ENCODE measurements at places on chromosomes 7 and 10.

DNA sequence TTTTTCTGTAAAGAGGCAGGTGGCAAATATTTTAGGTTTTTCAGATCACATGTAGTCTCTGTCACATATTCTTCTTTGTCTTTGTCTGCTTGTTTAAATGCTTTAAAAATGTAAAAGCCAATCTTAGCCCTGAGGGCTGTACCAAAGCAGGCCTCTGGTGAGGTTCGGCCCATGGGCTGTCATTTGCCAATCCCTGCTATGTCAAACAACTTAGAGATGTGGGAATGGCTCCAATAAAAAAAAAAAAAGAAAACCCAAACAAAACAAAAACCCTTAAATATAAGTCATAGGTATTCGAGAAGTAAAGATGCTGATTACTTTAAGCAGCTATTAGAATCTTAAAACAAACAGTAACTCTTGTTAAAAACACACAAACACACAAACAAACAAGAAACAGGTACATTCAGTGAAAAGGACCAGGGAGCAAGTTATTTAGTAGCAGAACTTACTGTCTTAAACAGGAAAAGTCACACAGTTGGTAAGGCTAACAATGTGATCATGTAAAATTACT lies 61.4 kb upstream of the NAMPT start:
- no peak for DNase-seq

DNA sequence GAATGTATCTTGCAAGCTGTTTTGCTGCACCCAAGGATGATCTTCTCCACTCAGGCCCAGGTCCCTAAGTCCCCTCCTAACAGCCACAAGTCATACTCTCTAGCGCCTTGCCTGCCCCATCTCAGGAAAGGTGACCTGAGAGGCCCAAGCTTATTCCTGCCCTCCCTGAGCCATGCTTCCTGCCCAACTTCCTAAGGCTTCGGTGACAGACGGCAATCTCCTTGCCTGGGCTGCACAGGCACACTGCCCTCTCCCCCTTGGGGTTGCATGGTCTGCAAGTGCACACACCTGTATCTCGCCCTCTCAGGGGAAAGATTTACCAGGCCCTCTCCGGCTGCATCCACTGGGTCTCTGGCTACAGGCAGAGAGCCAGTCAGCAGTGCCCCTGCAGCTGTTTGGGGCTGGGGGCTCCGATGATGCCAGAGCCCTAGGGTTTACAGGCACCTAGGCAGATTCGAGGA lies 771 bp upstream of the ADIRF start:
- no peak for DNase-seq

DNA sequence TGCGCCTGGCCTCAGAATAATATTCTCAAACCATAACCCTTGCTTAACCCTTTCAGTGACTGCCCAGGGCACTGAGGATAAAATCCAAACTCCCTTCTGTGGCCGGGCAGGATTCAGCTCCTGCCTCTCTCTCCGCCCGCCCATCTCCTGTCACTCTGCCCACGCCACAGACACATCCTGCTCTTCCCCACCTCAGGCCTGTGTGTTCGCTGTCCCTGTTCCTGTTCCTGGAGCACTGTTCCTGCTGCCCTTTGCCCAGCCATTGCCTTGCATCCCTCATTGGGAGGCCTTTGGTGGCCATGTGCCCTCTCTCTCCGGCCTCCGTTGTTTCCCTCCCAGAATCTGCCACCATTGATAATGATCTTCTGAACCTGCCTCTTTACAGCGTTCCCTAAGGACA lies 108.8 kb downstream of the SH3PXD2A start:
- no peak for DNase-seq

DNA sequence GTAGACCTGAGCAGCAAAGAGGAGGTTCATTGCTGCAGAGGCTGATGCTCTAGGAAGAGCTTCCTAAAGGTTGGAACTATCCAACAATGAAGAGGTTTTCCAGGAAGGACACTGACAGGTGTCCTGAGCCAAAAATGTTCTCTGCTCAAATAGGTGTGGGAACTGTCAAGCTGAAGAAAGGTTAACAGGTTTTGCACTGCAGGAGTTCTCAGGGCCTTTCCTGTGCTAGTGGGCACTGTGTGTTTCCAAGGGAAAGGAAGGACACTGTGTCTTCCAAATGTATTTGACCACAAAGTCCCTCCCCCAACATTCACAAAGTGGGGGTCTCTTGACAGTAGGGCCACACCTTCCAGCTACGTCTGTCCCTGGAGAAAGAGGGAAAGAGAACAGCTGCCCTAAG lies 4.0 kb downstream of the ZCCHC24 start:
- no peak for DNase-seq

DNA sequence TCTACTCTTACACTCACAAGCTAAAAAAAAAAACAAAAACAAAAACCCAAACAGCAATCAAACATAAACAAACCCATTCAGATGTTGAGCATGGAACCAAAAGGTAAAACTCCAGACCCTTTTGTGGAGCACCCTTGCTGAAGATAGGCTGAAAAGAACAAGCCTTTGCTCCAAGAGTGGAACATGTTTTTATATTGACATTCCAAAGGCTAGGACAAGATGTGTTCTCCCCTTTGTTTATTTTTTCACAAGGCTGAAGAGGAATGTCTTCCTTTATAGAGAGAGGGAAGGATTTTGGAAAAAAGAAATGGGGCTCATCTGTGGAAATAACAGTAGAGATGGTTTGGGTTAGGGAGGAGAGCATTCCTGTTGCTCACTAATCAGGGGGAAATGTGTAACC lies 87.2 kb upstream of the ELMO1 start:
- DNase-seq: no peak

DNA sequence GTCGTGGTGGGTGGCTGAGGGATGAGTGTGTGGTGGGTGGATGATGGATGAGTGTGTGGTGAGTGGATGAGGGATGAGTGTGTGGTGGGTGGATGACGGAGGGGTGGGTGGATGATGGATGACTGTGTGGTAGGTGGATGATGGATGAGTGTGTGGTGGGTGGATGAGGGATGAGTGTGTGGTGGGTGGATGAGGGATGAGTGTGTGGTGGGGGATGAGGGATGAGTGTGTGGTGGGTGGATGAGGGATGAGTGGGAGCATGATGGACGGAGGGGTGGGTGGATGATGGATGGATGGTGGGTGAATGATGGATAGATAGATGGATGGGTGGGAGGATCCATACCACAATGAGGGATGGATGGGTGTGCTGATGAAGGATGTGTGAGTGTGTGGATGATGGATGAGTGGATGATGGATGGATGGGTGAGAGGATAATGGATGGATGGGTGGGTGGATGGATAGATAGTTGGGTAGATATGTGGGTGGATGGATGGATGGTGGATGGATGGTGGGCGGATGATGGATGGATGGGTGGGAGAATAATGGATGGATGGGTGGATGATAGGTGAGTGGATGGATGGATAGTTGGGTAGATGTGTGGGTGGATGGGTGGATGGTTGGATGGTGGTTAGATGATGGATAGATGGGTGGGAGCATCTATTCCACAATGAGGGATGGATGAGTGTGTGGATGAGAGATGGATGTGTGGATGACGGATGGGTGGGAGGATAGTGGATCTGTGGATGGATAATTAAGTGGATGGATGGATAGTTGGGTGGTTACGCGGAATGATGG lies 266.8 kb downstream of the CELF2 start:
- DNase-seq: no peak

- peak; percentile 46 for DNase-seq
Measured at GRCh38 chr10:93815304-93816096, 57.8 kb downstream of the LGI1 start.

- DNase-seq: no peak
Measured at GRCh38 chr7:39054731-39055130, 77.0 kb downstream of the POU6F2 start.

DNA sequence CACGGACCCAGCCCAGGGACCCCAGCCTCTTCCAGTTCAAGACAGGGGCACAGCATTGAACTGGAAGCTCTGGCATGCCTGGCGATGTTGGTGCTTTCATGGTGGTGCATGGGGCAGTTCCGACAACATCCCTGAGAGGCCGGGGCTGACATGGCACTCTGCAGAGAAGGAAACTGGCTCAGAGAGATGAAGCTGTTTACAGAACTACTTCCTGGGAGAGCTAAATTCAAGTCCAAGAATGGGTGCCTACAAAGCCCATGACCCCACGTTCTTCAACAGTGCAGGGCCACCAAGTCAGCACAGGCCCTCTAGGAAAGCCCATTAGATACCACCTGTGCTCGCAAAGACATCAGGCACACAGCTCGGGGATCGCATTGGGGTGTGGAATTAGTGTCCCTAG lies 470.9 kb upstream of the MGMT start:
- no peak for DNase-seq

DNA sequence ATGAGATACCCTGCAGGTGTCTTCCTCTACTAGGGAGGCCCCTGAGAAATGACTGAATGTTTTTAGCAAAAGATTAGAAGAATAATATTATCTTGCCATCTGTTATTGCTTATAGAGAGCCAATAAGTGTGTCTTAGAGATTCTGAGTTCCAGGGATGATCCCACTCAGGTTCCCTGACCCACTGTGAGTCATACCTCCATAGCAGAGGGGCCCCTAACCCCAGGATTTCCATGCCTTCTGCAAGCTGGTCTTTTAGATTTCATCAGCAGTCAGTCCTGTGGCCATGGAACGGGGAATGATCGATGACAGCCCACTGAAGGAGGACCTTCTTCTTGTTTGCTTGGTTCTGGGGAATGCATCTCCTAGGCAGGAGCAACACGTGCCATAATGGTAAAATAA lies 333.4 kb downstream of the KCNMA1 start:
- DNase-seq: no peak

DNA sequence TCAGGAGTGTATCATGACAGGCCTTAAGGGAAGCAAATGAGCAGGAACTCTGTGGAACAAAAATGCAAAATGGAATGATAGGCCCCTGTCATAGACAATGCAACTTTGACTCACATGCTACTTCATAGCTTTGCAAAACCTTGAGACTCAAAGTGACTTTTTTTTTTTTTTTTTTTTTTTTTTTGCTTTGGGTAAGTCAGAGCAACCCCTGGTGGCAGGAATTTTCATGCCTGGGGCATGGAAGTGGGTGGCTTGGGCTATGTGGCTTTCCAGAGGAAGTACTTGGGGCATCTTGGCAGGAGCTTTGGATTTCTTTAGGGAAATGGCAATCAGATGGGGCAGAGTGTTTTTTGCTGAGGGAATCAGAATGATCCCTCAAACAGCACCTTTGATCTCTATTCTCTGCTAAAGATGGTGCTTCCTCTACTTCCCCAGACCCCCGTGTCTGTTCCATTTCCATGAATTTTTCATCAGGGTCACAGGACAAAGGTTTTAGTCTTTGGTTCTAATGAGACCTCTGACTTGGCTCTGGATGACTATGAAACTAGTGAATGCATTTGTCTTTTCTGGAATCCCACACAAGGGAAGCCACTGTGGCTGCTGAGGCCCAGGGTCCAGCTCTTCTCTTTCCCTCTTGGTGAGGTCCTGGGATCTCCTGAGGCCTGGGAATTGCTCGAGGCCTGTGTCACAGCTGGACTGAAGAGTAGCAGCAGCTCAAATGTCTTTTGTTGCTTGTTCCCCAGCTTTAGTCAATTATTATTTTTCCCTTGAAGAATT lies 62.8 kb downstream of the TACC2 start:
- DNase-seq: peak; percentile 39

- DNase-seq: no peak
Measured at GRCh38 chr10:28807760-28808613, 130.7 kb downstream of the BAMBI start.

- DNase-seq: peak; percentile 73
Measured at GRCh38 chr10:72335394-72336258, 19.1 kb downstream of the DNAJB12 start.

- DNase-seq: no peak
Measured at GRCh38 chr7:92647011-92647625, 56.9 kb upstream of the FAM133B start.

- DNase-seq: no peak
Measured at GRCh38 chr7:121186746-121187145, 142.1 kb upstream of the WNT16 start.

DNA sequence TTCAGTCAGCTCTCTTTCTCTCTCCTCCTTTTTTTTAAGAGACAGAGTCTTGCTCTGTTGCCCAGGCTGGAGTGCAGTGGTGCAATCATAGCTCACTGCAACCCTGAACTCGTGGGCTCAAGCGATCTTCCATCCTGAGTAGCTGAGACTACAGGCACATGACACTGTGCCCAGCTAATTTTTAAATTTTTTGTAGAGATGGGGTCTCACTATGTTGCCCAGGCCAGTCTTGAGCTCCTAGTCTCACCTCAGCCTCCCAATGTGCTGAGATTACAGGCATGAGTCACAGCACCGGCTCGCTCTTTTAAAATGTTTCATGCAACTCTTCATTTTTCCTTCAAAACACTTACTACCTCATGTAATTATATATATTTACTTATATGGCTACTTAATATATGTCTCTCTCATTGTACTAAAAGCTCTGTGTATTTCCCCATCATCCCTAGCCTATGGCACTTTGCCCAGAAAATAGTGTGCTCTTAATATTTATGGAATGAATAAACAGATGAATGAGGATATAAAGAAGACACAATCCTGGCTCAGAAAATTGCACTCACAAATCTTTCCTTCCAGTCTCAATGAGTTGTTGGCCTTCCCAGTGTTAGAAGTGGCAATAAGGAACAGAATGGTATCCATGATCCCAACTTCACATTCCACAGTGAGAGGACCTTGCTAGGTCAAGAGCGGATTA lies 33.9 kb downstream of the EBLN1 start:
- no peak for DNase-seq

GRCh38 chr7:157306846-157307838 lies 29.7 kb upstream of the DNAJB6 start:
- no peak for DNase-seq

- no peak for DNase-seq
Measured at GRCh38 chr7:18534481-18534880, 38.9 kb downstream of the HDAC9 start.

DNA sequence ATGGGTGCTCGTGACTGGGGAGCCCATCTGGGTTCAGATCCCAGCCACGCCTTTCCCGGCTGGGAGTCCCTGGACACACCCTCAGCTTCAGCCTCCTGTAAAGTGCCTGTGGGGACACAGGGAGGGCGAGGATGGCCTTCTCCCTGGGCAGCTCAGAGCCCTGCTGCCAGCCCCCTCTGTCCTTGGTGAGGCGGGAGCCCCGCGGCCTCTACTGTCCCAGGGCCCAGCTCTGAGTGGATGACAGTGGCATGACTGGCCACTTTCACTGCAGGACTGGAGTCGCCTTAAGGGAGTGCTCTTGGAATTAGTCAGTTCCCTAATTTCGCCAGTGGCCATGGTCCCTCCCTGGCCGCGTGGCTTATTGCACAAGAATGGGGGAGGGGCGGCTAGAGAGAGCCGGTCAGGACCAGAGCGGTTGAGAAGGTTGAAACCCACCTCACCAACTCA lies 4.6 kb downstream of the BRI3 start:
- peak; percentile 70 for DNase-seq

GRCh38 chr10:571688-572451 lies 117.6 kb downstream of the DIP2C start:
- DNase-seq: no peak

GRCh38 chr10:102230861-102231356 lies 4.8 kb downstream of the ELOVL3 start:
- DNase-seq: peak; percentile 35
